ENCODE measurements at places on chromosomes 6 and 20. TPM values are rescaled to one million over a fixed set of nuclear protein-coding genes. Genes with fewer than 3 reads are reported as not detected.

Gene C6orf118
- not detected for total RNA-seq

- H3K4me1 ChIP-seq, result no peaks in the 10 kb centered on the region
- no peaks in the 10 kb centered on the region for H3K36me3 ChIP-seq
- H3K27ac ChIP-seq, result no peak overlapping the region
- no peaks in the 10 kb centered on the region for H3K27me3 ChIP-seq
Observed at GRCh38 chr20:9149087-9149486, 80.2 kb downstream of the PLCB4 start.

- peak overlapping the region; percentile 93 for H3K27ac ChIP-seq
- peaks cover 5% of the 10 kb centered on the region for H3K36me3 ChIP-seq
- H3K27me3 ChIP-seq, result no peaks in the 10 kb centered on the region
- no peak overlapping the region for H3K4me3 ChIP-seq
Observed at GRCh38 chr6:33568826-33569570, 11.1 kb downstream of the BAK1 start.

DNA sequence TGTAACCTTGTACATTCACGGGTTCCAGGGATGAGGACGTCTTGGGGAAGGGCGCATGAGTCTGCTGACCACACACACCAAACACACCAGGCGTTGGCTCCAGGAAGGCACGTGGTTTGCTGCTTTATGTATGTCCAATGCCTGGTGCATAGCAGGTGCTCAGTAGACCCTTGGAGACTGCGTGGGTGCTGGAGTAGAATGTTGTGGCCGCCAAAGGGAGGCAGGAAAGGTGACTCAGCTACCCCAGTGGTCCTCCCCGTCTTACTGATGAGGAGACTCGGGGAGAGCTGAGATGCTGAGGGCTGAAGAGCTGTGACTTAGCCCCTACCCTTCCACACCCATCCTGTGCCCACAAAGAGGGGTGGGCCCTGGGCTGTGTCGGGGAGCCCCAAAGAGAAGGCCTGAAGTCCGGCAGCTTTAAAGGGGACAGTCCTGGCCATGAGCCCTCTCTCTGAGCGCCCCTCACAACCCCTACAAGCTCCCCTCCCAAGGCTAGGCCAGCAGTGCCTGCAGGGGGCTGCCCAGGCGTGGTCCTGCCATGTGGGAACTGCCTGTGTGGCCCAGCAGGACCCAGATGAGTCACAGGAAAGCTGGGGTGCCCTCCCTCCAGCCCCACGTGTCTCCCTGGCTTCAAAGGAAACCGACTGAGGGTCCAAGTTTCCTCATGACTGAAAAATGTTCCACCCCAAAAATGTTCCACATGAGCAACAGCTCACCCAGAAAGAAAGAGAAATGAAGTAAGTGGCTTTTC lies 28.0 kb upstream of the PTGIS start:
- no peak for DNase-seq
- peaks cover 40% of the 10 kb centered on the region for H3K4me1 ChIP-seq

Gene ACSS2
- total RNA-seq, result 24.3 TPM

GRCh38 chr6:25041485-25042035 lies 105.8 kb upstream of the RIPOR2 start:
- no peaks in the 10 kb centered on the region for H3K36me3 ChIP-seq
- H3K4me1 ChIP-seq, result peaks cover 68% of the 10 kb centered on the region
- no peak for DNase-seq

GRCh38 chr20:34604980-34605788 lies 46.7 kb downstream of the MAP1LC3A start:
- H3K27ac ChIP-seq, result no peak overlapping the region
- no peaks in the 10 kb centered on the region for H3K27me3 ChIP-seq
- no peaks in the 10 kb centered on the region for H3K36me3 ChIP-seq
- H3K4me3 ChIP-seq, result no peak overlapping the region
- no peaks in the 10 kb centered on the region for H3K4me1 ChIP-seq
- DNase-seq, result no peak

DNA sequence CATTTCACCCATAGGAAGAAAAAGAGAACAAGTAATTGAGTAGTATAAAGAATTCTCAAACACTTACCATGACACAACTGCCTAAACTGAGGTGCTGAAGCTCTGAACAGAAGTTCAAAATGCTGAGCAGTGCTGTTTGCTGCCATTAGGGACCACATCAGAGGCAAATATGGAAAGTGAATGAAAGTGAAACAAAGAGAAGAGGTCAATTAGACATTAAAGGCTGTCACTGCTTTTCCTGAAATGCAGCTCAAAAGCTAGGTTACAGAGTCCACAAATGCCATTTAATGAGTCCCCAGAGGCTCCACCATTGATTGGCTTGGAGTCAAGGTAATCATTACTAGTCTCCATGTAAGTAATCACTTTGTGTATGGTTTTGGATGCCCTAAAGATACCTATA lies 46.1 kb downstream of the POU3F2 start:
- no peak for DNase-seq
- no peaks in the 10 kb centered on the region for H3K27me3 ChIP-seq
- H3K4me3 ChIP-seq, result no peak overlapping the region

- peaks cover 7% of the 10 kb centered on the region for H3K4me1 ChIP-seq
- no peaks in the 10 kb centered on the region for H3K27me3 ChIP-seq
- no peak overlapping the region for H3K4me3 ChIP-seq
- no peaks in the 10 kb centered on the region for H3K36me3 ChIP-seq
Observed at GRCh38 chr20:2518558-2518957, 9.8 kb upstream of the ZNF343 start.

DNA sequence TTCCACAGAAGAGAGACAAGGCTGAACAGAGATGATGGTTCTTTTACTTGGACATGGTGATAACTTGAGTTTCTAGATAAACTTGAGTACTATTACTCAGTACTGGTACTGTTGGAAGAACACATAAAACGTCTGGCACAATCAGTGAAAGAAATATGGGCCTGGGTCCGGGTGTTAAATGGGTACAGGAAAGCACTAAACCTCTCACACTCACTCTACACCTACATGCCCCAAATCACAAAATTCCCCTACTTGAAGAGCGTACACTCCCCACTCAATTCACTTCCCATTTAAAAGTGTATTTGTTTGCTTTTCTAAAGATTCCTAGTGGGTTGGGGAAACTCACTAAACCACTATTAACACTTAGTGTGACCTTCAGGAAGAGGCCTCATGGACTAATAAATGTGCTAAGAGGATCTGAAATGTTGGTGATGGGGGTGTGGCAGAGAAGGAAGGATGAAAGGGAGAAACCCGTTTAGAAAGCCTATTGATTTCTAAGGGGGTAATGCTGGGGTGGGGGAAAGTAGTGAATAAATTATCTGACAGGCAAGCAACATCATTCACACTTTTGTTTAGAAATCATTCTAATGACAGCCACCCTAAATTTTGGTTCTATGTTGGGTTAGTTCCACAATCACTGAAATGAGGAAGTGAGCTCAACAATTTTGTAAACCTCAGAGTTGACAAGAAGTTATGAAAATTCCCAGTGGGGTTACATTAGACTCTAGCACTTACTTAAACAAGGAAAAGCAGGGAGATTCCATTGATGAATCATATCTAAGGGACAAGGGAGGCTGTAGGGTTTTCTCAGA lies 222.6 kb upstream of the MARCKS start:
- no peak for DNase-seq
- no peak overlapping the region for H3K27ac ChIP-seq
- H3K4me3 ChIP-seq, result no peak overlapping the region
- H3K27me3 ChIP-seq, result no peaks in the 10 kb centered on the region

- no peaks in the 10 kb centered on the region for H3K36me3 ChIP-seq
- H3K27ac ChIP-seq, result no peak overlapping the region
- peaks cover 14% of the 10 kb centered on the region for H3K4me1 ChIP-seq
- no peak overlapping the region for H3K4me3 ChIP-seq
- no peak for DNase-seq
Observed at GRCh38 chr6:15881150-15881549, 218.3 kb upstream of the DTNBP1 start.

Gene TAAR1
- total RNA-seq, result not detected

Gene VGLL2
- total RNA-seq, result not detected

GRCh38 chr20:45346291-45346718 lies 1.9 kb downstream of the SDC4 start:
- H3K4me3 ChIP-seq, result no peak overlapping the region
- no peaks in the 10 kb centered on the region for H3K27me3 ChIP-seq

Gene LAMA5
- not detected for total RNA-seq

DNA sequence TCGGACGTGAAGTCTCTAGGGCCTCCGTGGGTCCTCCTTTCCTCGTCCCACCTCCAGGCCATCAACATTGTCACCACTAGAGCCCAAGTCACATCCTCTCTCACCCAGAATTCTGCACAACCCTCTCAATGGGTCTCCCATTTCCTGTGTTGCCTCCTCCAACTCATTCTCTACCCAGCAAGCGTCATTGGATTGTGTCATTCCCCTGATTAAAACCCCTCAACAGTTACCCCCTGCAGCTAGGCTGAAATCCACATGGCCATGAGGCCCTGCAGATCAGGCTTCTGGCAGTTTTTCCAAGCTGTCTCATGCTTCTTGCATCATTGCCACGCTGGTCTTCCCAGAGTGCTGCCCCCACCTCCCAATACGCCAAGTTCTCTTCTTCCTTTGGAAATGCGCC lies 12.9 kb upstream of the FAM210B start:
- no peak for DNase-seq
- peaks cover 8% of the 10 kb centered on the region for H3K4me1 ChIP-seq
- H3K27ac ChIP-seq, result no peak overlapping the region
- H3K27me3 ChIP-seq, result no peaks in the 10 kb centered on the region
- H3K4me3 ChIP-seq, result no peak overlapping the region
- no peaks in the 10 kb centered on the region for H3K36me3 ChIP-seq

GRCh38 chr6:118869894-118870589 lies 23.9 kb upstream of the ASF1A start:
- H3K27me3 ChIP-seq, result no peaks in the 10 kb centered on the region
- H3K4me1 ChIP-seq, result peaks cover 4% of the 10 kb centered on the region
- no peaks in the 10 kb centered on the region for H3K36me3 ChIP-seq
- DNase-seq, result no peak

DNA sequence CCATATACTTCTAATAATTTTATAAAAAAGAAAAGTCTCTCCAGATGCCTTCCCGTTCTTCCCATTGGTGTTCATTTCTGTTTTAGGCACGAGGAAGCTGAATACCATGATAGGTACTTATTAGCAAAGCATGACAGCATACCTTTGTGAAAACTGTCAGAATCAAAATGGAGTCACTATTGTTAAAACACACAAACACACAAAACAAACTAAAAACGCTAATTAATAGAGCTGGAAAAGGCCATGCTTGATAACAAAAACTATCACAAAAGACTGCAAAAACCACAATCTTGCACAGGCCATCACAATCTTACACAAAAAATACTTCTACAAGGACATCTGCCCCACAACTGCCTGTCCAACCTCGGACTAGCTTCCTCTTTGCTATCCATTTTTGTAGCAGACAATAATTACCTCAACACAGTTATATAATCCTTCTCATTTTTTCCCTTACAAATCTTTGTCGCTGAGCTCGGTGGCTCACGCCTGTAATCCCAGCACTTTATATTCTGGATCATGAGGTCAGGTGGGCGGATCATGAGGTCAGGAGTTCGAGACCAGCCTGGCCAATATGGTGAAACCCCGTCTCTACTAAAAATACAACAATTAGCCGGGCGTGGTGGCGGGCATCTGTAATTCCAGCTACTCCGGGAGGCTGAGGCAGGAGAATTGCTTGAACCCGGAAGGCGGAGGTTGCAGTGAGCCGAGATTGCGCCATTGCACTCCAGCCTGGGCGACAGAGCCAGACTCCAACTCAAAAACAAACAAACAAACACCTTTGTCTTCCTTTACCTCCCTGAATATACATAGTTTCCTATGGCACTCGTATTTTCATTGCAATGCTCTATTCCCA lies 3.2 kb upstream of the ABT1 start:
- no peak for DNase-seq
- no peak overlapping the region for H3K4me3 ChIP-seq
- H3K27ac ChIP-seq, result no peak overlapping the region
- H3K36me3 ChIP-seq, result peaks cover 10% of the 10 kb centered on the region
- no peaks in the 10 kb centered on the region for H3K27me3 ChIP-seq
- peaks cover 22% of the 10 kb centered on the region for H3K4me1 ChIP-seq

DNA sequence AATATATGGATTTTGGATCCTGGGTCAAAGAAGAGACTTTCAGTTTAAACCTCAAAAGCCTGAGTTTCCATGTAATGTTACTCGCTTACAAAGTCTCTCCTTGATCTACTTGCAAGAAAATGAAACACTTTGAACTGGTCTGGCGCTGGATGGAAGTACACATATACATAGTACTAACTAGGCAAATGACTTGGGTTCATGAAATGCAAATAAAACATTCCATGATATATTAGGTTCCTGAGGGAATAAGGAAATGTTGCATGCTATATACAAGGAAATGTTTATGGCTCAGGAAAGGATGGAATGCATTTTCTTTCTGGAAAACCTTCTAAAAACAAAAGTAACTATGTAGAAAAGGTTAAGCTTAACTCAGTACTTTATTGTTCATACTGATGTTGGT lies 11.4 kb upstream of the TXLNB start:
- no peaks in the 10 kb centered on the region for H3K4me1 ChIP-seq
- no peak for DNase-seq
- no peaks in the 10 kb centered on the region for H3K36me3 ChIP-seq
- H3K27me3 ChIP-seq, result no peaks in the 10 kb centered on the region
- H3K4me3 ChIP-seq, result no peak overlapping the region

DNA sequence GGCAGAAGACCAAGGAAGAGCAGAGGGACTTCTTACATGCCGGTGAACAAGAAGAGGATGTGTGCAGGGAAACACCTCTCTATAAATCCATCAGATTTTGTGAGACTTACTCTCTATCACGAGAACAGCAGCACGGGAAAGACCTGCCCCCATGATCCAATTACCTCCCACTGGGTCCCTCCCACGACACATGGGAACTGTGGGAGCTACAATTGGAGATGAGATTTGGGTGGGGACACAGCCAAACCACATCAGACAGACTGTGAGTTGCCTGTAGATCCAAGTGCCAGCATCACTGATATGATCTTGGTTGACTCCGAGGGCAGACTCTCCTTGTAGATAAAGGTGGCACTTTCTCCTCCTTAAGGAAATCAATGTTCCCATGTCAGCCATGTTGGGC lies 414.8 kb upstream of the JARID2 start:
- no peaks in the 10 kb centered on the region for H3K36me3 ChIP-seq
- H3K27me3 ChIP-seq, result no peaks in the 10 kb centered on the region
- no peaks in the 10 kb centered on the region for H3K4me1 ChIP-seq
- DNase-seq, result no peak
- no peak overlapping the region for H3K27ac ChIP-seq
